NCI-H1436 (cell line): ENCODE measurements at places on chromosomes 2 and 18.

DNA sequence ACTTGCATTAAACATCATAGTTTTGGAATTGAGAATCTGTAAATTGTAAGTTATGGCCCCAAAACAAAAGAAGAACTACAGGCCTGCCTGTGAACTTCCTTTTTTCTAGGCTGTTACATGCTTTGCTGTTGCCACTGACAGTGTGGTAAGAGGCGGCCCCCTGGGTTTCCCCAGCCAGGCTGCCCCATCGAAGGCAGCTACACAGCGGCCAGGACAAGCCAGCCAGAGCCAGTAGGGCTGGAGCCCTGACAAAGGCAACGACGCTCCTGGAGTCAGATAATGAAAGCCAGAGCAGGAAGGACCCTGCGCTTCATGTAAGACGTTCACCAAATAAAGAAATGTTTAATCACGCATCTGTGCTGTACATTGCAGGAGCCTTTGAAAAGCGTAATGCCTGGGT is 55.0 kb downstream of the ANKRD44 start:
- DNase-seq, result no peak

- DNase-seq, result peak; percentile 70
Measured at GRCh38 chr2:171160956-171161740, 455 bp upstream of the TLK1 start.

GRCh38 chr2:219057709-219058540 is 2.8 kb downstream of the IHH start:
- peak; percentile 57 for DNase-seq

GRCh38 chr2:105235388-105236059 is 6.0 kb upstream of the GPR45 start:
- peak; percentile 41 for DNase-seq

- no peak for DNase-seq
Measured at GRCh38 chr2:186456941-186457340, 29.1 kb upstream of the ZC3H15 start.

GRCh38 chr2:86301009-86301408 is 36.4 kb downstream of the REEP1 start:
- no peak for DNase-seq
